C1 segment of cervical spinal cord (tissue), 14 donors: ENCODE measurements at places on chromosomes 6 and 20.

DNA sequence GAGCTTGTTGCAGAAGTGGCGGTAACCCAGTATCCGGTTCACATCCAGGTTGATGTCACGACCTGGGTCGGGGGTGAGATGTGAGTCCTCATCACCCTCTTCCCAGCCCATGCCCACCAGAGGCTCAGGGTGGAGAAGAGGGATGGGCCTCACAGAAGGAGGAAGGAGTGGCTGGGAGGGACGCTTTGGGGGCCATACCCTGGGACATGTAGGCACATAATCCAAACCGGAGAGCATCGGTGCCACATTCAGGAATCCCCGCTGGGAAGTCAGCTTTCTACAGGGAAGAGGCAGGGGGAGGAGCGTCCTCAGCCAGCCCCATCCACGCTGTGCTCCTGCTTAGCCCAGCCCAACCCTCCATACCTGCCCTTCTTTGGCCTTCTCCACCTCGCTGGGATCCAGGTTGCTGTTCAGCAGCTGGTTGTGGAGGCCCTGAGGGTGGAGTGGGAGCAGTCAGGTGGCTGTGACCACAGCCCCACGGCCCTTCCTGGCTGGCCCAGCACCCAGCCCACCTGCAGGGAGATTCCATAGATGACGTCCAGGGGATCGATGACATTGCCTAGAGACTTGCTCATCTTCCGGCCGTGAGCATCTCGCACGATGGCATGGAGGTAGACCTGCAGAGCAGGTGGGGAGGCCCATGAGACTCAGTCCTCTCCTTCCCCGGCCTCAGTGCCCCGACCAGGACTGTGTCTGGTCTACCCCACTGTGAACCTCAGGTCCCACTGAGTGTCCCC, 3.5 kb upstream of the VWA7 start:
- DNase-seq, result no peak

GRCh38 chr6:16168858-16169257, 40.0 kb downstream of the MYLIP start:
- no peak for DNase-seq

GRCh38 chr20:3710011-3710466, 2.4 kb downstream of the SIGLEC1 start:
- DNase-seq, result no peak

- no peak for DNase-seq
These were observed 60.9 kb downstream of the DLL1 start for GRCh38 chr6:170229851-170230519.

GRCh38 chr6:79084693-79085092, 6.6 kb upstream of the PHIP start:
- no peak for DNase-seq

GRCh38 chr6:30985490-30985889, 2.0 kb downstream of the MUC21 start:
- DNase-seq, result no peak

DNA sequence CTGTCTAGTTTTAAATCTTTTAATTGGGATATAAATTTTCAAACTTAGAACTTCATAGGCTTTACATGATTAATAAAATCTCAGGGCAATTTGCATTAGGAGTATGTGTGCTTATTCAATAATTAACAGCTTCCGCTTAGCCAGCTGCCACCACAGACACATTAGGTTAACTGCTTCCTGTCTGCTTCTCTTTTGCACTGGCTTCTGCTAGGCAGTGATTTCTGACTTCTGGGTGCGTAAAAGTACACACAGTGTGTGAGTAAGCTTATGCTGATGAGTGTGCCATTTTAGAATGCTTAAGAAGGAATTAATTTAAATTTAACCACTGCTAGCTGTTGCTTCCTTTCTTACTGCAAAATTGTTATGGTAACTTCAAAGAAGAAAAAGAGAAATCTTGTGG, 73.9 kb downstream of the F13A1 start:
- DNase-seq, result no peak

DNA sequence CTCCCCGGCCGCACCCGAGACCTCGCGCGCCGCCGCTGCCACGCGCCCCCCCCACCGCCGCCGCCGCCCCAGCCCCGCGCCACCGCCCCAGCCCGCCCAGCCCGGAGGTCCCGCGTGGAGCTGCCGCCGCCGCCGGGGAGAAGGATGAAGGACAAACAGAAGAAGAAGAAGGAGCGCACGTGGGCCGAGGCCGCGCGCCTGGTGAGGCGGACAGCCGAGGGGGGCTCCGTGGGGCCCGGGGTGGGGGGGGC, 426 bp downstream of the ASXL1 start:
- DNase-seq, result no peak

GRCh38 chr20:2230726-2231488, 64.9 kb upstream of the TGM3 start:
- DNase-seq, result no peak

- no peak for DNase-seq
These were observed 20.6 kb downstream of the BFSP1 start for GRCh38 chr20:17510548-17510947.

- DNase-seq, result no peak
These were observed 10.1 kb downstream of the IL17F start for GRCh38 chr6:52233975-52234823.
